ENCODE measurements at places on chromosomes 3 and 15.

- no peak for DNase-seq
Observed at GRCh38 chr3:140599496-140599895, 78.4 kb upstream of the TRIM42 start.

GRCh38 chr3:48563382-48563918 is at the start of gene UCN2:
UCN2 (minus strand) TSS chr3:48563781; CDS start chr3:48563124, 657 bp downstream.
- no peak for DNase-seq

- DNase-seq, result peak; percentile 51
Observed at GRCh38 chr3:146326875-146327543, 76.1 kb upstream of the PLSCR4 start.

- DNase-seq, result no peak
Observed at GRCh38 chr15:98743177-98743576, 94.8 kb downstream of the IGF1R start.

- DNase-seq, result no peak
Observed at GRCh38 chr3:197394464-197395321, 96.3 kb upstream of the DLG1 start.

DNA sequence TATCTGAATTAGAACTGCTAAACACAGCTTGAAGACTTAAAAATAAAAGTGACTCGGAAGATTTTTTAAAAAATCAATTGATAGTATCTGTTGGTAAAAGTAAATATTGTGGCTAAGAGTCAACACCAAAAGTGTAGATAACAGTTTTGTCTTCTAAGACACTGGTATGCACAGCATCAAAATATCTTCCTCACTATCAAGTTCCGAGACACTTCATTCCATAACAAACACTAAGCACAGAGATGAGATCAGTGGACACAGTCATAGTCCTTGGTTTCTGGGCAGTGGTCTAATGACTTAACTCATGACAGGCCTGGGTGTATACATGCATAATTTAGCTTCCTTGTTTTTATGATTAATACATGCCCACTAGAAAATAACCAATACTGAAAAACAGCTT is 63.2 kb downstream of the PXYLP1 start:
- DNase-seq, result no peak

GRCh38 chr15:69583626-69584025 is 131.0 kb downstream of the RPLP1 start:
- DNase-seq, result no peak

GRCh38 chr3:77158730-77159581 is 119.1 kb downstream of the ROBO2 start:
- DNase-seq, result no peak

DNA sequence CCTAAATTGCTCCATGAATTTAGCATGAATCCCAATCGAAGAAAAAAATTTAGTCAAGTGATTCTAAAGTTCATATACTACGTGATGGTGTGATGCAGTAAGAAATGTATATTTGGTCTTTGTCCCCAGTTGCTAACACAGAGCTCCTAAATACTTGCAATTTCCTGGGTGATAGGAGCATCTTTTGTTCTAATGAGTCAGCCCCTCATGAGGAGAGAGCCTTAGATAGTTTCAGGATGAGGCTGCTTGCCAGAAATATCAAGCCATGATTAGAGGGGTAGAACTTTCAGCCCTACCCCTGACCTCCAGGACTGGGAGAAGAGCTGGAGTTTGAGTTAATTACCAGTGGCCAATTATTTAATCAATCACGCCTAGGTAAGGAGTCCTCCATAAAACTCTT is 170.2 kb downstream of the PDE8A start:
- DNase-seq, result no peak

DNA sequence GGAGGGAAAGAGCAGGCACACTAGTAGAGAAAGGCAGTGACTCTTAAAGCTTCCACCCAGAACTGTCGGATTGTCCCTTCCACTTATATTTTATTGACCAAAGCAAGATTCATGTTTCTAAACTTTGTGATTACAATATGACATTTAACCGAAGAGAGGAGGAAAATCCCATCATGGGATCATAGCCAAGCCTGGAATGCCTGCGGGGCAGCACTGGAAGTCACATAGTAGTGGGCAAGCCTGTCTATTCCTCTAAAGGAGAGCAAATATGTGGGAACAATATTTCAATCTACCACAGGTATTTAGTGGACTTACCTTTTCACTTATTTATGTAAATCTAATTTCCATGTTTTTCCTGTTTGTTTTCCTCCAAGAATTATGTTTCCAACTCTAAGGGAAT is 3.8 kb upstream of the TMOD3 start:
- DNase-seq, result no peak

GRCh38 chr15:22980189-22981050 is at the start of gene CYFIP1:
CYFIP1 (minus strand) TSS chr15:22980368; CDS start chr15:22947285, 33,083 bp downstream.
- DNase-seq, result peak; percentile 39

DNA sequence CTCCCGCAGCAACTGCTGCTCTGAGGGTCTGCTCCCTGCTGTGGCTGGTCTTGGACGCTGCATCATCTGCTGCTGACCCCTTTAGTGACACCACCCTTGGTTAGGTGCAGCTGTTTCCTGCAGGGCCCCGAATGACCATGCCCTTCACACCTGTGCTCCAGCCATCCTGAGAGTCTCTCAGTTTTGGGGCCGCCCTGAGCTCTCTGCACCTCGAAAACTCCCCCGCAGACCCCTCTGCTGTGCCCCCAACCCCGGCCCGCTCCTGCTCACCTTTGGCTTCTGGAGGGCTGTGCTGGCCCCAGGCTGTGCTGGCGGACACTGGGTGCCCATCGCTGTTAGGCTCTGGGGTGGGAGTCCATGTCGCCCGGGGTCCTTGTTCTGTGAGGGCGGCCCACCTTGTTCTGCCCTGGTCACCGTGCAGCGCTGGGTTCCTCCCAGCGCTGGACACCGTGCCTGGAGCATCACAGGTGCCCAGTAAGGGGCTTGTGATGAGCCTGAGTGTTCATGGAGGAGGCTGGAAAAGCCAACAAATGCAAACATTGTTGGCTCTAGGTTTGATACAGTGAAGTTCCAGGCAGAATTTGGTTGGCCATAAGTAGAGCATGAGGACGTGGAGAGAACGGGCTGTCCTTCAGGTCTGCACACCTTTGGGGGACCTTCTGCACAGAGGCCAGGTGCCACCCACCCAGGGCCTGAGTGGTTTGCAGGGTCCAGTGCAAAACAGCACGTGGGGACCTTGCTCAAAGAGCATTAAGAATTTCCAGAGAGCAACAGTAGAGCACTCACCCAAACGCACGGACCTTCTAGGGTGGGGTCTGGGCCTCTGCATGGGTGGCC is 12.3 kb downstream of the ABTB1 start:
- no peak for DNase-seq

GRCh38 chr3:51710631-51711351 is 3.9 kb downstream of the GRM2 start:
- DNase-seq, result no peak

DNA sequence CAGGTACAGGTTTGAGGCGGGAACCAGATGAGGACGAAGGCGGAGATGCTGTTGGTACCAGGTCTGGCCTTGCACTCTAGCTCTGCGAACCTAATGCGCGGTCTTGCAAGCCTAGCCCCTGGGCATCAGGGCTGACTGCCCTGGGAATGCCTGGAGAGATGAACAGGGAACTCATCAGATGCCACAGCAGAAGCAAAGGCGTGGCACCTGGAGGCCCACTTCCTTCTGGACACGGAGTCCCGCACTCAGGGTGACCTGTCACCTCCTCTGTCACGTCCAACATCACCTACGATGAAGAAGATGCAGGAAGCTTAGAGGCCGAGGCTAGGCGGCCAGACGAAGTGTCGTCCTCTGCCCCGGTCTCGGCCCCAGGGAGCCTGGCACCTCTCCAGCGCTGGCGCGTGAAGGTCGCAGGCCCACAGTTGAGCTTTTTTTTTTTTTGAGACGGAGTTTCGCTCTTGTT is 9.4 kb downstream of the RPLP1 start:
- no peak for DNase-seq

DNA sequence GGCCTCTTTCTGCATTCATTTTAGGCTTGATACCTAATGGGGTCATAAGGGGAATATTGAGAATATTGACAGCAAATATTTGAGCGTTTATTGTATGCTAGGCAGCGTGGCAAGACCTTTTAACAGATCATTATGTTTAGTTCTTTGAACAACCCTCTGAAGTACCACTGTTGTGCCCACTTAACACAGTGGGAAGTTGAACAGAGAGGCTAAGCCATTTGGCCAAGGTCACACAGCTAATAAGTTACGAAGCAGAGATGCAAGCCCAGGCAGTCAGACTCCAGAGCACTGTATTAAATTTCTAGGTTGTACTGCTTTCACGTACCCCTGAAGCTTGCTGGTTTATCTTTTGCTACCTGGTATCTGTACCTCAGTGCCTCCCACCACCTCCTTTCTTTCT is 1.1 kb downstream of the RAB7A start:
- DNase-seq, result no peak

GRCh38 chr3:45962033-45962432 is 18.8 kb downstream of the CXCR6 start:
- DNase-seq, result no peak

GRCh38 chr15:80242802-80243201 is 9.2 kb downstream of the CTXND1 start:
- no peak for DNase-seq

- no peak for DNase-seq
Observed at GRCh38 chr3:27540231-27540630, 56.0 kb upstream of the SLC4A7 start.

GRCh38 chr3:169822983-169823382 is 10.3 kb upstream of the LRRC34 start:
- DNase-seq, result no peak

- no peak for DNase-seq
Observed at GRCh38 chr3:153195349-153195879, 33.4 kb downstream of the RAP2B start.

DNA sequence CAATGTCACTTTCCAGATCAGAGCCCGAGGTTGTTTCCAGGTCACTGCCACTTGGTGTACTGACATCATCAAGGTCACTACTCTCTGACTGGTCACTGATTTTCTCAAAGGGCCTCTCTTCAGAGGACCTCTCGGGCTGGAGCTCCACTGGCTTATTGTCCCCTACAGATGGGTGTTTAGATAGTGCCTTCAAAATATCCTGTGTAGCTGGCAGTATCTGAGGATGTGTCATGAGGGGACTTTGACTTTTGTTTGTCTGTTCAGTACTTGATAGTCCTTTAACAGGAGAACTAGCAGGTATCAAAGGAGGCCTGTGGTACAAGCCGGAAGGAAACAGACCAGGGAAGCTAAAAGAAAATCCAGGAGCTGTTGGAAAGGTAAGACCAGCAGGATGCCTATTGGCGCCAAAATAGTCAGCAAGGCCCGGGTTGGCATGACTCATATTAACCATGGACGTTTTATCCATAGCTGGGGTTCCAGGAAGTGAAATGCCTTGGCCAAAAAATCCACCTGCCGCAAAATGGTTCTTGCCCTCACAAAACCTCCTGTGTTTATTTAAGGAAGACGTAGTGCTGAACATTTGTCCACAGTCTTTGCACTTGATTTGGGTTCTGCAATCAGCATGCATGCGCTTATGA is 547.3 kb downstream of the MECOM start:
- no peak for DNase-seq

DNA sequence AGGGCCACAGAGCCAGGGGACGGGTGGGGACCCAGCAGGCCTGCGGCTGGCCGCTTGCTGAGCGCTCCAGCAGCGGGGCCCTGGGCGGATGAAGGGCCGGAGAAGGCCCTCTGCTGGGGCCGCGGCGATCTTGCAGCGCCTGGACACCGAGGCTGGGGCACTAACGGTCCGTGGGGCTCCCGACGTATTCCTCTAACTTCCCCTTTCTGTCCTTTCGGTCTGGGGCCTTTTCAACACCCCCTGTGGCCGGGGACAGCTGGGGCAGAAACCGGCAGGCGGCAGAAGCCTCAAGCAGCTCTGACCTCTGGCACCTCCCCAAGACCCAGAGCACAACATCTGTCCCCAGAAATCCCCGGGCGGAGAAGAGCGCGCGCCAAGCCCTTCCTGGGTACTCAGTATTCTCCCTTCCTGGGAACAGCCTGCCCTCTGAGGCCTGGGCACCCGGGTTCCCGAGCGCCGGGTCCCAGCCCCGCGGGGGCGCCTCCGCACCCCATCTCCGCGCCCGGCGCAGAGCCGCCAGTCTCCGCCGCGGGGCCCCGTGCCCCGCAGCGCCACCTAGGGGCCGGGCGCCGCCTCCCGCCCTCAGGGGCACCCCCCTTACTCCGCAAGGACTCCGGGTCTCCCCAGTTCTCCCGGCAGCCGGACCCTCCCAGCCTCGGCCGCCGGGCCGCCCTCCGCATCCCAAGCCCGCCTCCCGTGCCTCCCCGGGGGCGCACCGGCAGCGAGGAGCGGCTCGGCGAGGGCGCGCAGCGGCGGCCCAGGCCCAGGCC is 582 bp upstream of the SLCO3A1 start:
- DNase-seq, result peak; percentile 41

DNA sequence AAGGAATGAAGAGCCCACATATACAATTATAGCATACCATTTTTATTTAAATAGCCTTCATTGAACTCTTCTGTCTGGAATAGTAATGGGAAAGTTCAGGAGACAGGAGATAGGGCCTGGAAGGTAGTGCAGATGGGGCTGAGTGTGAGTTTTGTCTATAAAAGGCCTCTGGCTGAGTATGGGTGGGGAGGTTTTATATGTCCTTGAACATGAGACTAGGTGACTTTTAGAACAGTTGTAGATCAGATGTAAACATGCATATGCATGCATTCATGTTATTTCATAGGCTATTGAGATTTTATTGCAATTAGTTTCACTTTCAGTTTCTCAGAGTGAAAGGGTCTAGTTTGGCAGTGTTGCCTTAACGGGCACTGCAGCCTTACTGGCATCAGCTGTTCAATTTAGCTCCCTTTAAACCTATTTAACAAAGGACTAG is 27.1 kb downstream of the CGGBP1 start:
- DNase-seq, result peak; percentile 28

DNA sequence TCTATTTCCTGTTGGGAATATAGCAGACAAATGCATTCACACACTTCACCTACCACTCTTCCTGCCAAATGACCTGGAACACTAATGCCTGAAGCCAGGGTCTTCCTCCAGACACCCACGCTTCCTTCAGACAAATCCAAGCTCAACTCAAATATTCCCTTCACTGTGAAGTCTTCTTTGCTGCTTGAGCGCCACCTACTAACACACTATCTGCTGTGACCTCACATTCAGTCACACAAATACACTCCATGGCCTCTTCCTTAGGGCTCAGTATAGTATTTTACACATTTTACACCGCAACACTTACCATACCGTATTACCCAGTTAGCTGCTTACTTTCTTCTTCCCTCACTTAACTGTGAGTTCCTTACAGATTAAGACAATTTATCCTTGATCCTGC is 149.4 kb downstream of the SHOX2 start:
- no peak for DNase-seq

GRCh38 chr3:143352850-143353550 is 233.4 kb downstream of the CHST2 start:
- DNase-seq, result no peak

DNA sequence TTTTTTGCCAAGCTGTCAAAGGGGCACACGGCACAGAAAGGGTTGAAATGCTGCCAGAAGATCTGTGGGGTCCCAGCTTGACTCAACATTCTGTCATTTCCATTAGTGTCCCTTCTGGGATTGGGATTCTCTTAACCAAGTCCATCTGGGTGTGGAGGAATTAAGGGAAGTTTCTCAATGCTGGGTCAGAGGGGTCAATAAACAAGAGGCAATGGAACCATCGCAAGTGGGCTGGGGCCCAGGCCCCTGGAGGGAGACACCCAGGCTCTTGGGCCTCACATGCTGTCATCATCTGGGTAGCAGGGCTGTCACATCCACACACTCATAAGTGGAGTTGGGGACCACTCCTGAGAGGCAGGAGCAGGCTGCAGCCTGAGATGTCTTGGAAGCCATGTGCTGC is 8.1 kb upstream of the APOD start:
- no peak for DNase-seq

GRCh38 chr3:184538666-184539431 is 22.7 kb upstream of the EPHB3 start:
- no peak for DNase-seq

GRCh38 chr15:28191832-28192231 is 92.7 kb upstream of the OCA2 start:
- no peak for DNase-seq

- no peak for DNase-seq
Observed at GRCh38 chr3:135784557-135784956, 181.0 kb upstream of the PPP2R3A start.

All from NCI-H1105 treated with DMSO at 0.1 percent for 48 hours (cell line).